A549 treated with CpdA at 1 μM for 4 hours (cell line): ENCODE measurements at places on chromosomes 3 and 15. TPM values are rescaled to one million over a fixed set of nuclear protein-coding genes. Genes with fewer than 3 reads are reported as not detected.

Gene LSMEM2
- total RNA-seq = 0.05 to 0.14 TPM (median 0.13 TPM) in 3 of 5 replicates, not detected in the others

Gene CILP
- total RNA-seq = 0.03 to 0.06 TPM (median 0.04 TPM) in 4 of 5 replicates, not detected in the other

Gene ANKRD34C
- total RNA-seq = not detected in 5 replicates

Gene EID1
- 106 to 131 TPM (median 113 TPM) in 5 replicates for total RNA-seq

Gene MCTP2
- not detected in 5 replicates for total RNA-seq

Gene CHAC1
- 2.6 to 7.1 TPM (median 4.8 TPM) in 5 replicates for total RNA-seq

Gene CCR8
- not detected in 5 replicates for total RNA-seq

Gene IL5RA
- not detected in 5 replicates for total RNA-seq

Gene CYP8B1
- not detected in 5 replicates for total RNA-seq

Gene LRRC3B
- not detected in 5 replicates for total RNA-seq

Gene GASK1A
- total RNA-seq = not detected in 5 replicates

Gene SV2B
- 0.02 to 0.13 TPM (median 0.03 TPM) in 3 of 5 replicates, not detected in the others for total RNA-seq

Gene ANO10
- 18.8 to 22.5 TPM (median 19.6 TPM) in 5 replicates for total RNA-seq

Gene FANCI
- total RNA-seq = 46.5 to 65.8 TPM (median 60.1 TPM) in 5 replicates

Gene RPL29
- total RNA-seq = 1,289 to 1,406 TPM (median 1,382 TPM) in 5 replicates

Gene GOLGA8H
- 1.3 to 3.9 TPM (median 2.5 TPM) in 5 replicates for total RNA-seq

Gene SEMA5B
- 0.17 to 0.40 TPM (median 0.29 TPM) in 5 replicates for total RNA-seq

Gene TMEM62
- total RNA-seq = 7.9 to 9.2 TPM (median 8.4 TPM) in 5 replicates

Gene VPS39
- 14.0 to 20.6 TPM (median 17.1 TPM) in 5 replicates for total RNA-seq

Gene VPS33B
- total RNA-seq = 11.2 to 17.4 TPM (median 13.7 TPM) in 5 replicates

Gene NEK10
- total RNA-seq = 0.84 to 1.5 TPM (median 1.2 TPM) in 5 replicates

Gene SST
- total RNA-seq = not detected in 5 replicates

Gene ZMYND10
- 0.36 to 1.3 TPM (median 0.91 TPM) in 5 replicates for total RNA-seq

Gene FBXO40
- not detected in 5 replicates for total RNA-seq

Gene NPAP1
- total RNA-seq = not detected in 5 replicates

Gene SCN11A
- not detected in 5 replicates for total RNA-seq

Gene ZPLD1
- 0.02 TPM in 1 of 5 replicates, not detected in the others for total RNA-seq

Gene PYGO1
- total RNA-seq = 6.5 to 8.3 TPM (median 6.9 TPM) in 5 replicates

Gene ZNF385D
- not detected in 5 replicates for total RNA-seq

Gene ZDHHC23
- total RNA-seq = 3.3 to 3.6 TPM (median 3.5 TPM) in 5 replicates

Gene PRR20G
- 0.05 to 0.21 TPM (median 0.13 TPM) in 4 of 5 replicates, not detected in the other for total RNA-seq

Gene SEMA6D
- total RNA-seq = not detected in 5 replicates

Gene MORC1
- not detected in 5 replicates for total RNA-seq
